B cell (primary cell): ENCODE measurements at places on chromosomes 2 and 18. TPM values are rescaled to one million over a fixed set of nuclear protein-coding genes. Genes with fewer than 3 reads are reported as not detected.

SULT1C2 gene
- total RNA-seq: not detected in 2 replicates

MDH1B gene
- 0.34 TPM in 1 of 2 replicates, not detected in the other for total RNA-seq

POU3F3 gene
- total RNA-seq: 0.12 TPM in 1 of 2 replicates, not detected in the other

CCDC68 gene
- 0.32 and 0.34 TPM in 2 replicates for total RNA-seq

CRYBA2 gene
- not detected in 2 replicates for total RNA-seq

- no peak for DNase-seq
Measured at GRCh38 chr18:23412351-23412964, 40.6 kb upstream of the RIOK3 start.

GRCh38 chr2:225002656-225003045, 39.6 kb downstream of the DOCK10 start:
- DNase-seq: peak; percentile 77

DNA sequence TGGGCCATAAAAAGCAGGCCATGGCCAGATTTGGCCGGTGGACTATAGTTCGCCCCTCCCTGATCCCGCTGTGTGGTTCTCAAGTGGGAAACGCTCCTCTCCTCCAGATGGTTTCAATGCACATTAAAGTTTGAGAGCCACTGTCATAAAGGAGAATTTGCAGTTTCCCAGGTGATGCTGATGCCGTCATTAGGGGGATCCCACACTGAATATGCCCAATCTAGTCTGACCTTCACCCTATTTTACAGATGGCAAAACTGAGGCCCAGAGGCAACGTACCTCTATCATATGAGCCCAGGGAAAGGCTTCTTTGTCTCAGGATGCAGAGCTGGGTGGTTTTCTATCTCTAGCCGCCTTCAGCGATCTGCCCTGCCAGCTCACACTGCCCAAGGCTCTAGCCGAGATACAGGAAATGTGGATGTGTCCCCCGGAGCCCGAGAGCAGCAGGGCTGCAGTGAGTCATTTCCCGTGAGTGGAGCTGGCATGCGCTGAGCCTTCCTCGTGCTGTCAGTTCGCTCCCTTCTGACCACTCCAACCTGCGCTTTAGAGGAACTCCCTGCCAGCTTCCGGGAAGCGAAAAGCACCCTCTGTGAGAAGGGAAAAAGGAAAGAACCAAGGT, 116.2 kb downstream of the SMAD7 start:
- peak; percentile 60 for DNase-seq

- DNase-seq: no peak
Measured at GRCh38 chr2:239196474-239197021, 204.3 kb downstream of the HDAC4 start.

DNA sequence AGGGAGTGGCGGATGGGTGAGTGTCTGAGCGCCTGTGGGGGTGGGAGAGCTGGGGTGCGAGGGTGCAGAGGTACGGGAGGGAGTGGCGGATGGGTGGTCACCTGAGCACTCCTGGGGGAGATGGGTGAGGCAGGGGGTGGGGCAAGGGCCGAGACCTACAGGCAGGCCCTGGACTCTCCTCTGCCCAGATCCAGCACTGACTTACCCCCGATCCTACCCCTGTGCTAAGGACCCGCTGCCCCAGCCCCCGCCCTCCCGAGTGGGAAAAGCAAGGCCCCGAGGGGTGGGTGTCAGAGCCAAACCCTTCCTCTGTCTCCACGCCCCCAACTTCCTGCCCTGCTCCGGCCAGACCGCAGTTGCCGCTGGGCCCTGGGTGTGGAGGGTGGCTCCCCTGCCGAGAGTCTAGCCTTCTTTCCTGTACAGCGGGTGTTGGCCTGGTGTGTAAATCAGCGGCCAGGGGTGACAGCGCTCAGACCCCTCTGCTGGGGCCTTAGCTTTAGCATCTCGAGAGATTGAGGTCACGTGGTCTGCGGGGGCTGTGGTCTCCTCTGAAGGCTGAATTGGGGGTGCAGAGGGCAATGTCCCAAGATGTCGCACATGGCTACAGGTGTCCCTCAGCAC, 12.5 kb downstream of the BOK start:
- DNase-seq: no peak

- DNase-seq: no peak
Measured at GRCh38 chr2:12637754-12638153, 79.0 kb upstream of the TRIB2 start.
